ENCODE measurements at places on chromosomes 3 and 15.

DNA sequence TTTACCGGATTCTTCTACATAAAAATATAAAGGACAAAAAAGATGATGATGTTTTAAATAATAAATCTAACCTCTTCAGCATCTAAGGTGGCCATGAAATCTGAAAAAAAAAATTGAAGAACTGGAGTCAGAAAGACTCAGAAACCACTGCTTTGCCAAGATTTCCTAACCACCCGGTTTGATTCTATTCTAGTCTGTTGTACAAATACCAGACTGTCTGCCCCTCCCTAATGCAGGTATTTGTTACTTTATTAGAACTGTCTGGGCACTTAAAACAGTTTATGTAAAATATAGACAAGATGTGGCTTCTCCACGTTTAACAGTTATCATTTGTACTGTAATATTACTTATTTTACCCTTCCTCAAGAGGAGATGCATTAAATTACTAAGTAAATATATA lies 48.8 kb downstream of the UACA start:
- DNase-seq, result no peak

- DNase-seq, result no peak
These were observed 429 bp upstream of the C3orf80 start for GRCh38 chr3:160224811-160225175.

GRCh38 chr3:5022187-5022965 lies 43.1 kb downstream of the BHLHE40 start:
- DNase-seq, result no peak

GRCh38 chr3:194322678-194323211 lies 28.4 kb downstream of the CPN2 start:
- DNase-seq, result peak; percentile 43

DNA sequence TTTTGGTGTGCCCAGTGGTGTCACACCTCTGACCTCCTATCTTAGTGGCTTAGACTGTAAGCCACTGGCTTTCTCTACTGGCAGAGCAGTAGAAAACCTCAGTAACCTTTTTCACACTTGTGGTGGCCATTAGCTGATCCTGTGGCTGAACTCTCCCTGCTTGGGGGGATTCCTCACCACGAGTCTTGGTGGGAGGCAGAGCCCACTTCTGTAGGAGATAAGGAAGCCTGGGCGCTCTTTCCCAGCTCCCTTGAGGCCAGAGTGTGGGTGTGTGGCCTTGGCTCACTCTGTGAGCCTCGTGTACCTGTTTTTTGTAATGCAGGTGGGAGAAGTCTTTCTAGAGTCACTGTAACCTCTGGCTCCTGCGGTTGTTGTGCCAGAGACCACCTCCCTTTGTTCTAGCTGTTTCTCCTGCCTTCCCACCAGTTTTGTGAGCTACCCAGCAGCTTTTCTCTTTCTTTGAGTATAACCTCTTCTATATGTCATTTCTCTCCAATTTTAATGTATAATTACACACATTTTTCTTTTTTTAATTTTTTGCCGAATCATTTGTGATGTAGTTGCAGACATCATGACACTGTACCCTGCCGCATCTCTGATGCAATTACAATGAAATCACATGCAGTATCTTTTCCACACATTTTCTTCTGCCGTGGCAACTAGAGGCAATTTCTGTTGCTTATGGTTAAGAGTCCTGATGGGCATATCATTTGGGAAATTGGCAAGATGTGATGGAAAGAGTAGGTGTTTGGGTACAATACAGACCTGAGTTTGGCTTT lies 13.8 kb downstream of the XCR1 start:
- no peak for DNase-seq

GRCh38 chr3:148136816-148137215 lies 560.9 kb upstream of the AGTR1 start:
- DNase-seq, result no peak

- DNase-seq, result peak; percentile 44
These were observed 86.5 kb upstream of the PRR20G start for GRCh38 chr3:127374086-127375010.

GRCh38 chr3:87047852-87048251 lies 56.9 kb upstream of the VGLL3 start:
- DNase-seq, result no peak

- DNase-seq, result peak; percentile 16
These were observed 627 bp downstream of the ACAD11 start for GRCh38 chr3:132659000-132659364.

DNA sequence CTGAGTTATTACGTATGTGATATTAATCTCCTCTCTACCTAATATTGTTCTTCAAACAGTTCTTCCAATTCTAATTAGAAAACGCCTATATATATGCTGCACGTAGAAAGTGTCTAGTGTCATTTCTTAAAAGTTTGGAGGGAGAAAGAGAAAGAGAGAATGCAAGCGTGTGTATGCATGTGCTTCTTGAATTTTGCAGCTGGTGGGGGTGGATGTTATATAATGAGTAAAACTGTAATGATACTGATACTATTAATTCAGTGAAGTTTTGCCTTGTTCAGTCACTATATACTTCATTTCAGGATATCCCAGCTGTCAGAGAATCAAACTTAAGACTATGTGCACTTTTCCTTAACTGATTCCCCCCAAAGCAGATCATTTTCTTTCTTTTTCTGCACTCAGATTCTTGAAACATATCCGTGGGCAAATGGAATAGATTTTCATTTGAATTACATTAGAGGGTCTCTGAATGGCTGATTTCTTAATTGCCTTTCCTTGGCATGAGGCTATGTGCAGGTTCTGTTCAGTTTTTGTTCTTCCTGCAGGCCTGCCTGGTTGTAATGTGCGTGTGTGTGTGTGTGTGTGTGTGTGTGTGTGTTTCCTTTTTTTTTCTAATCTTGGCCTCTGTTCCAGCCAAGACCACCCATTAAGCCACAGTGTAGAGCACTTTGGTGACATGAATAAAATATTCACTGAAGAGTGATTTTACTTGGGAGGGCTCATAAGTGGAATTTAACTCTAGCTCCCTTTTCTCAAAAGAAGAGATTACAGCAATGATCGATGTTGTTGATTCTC lies 617.5 kb downstream of the RBMS3 start:
- DNase-seq, result no peak

GRCh38 chr15:40337597-40337996 lies 3.1 kb downstream of the CCDC9B start:
- no peak for DNase-seq

DNA sequence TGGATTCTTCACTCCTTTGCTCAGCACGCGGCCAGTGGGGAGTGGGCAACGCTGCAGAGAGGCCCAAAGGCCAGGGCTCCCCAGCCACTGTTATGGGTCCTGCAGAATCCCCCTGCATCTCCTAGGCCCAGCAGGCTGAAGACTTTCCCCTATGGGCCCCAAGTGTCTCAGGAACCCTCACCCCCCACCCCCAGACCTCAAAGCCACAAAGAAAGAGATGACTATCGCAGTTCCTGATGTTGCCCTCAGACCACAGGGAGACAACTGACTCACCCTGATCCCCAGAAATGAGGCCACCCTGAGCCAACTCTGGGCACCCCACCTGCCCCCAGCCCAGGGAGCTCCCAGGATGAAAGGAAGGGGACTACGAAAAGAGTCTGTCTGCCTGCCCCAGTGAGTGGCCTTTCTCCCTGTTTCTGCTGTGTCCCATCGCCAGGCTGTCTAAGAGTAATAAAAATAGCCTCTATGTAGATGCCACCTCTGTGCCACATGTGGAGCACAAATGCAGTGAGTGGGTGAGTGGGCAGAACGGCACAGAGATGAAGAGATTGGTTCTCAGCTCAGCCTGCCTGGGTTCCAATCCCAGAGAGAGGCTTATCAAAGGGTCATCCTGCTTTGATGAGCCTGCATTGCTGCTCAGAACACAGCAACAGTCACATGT lies 283.0 kb downstream of the UACA start:
- peak; percentile 53 for DNase-seq

DNA sequence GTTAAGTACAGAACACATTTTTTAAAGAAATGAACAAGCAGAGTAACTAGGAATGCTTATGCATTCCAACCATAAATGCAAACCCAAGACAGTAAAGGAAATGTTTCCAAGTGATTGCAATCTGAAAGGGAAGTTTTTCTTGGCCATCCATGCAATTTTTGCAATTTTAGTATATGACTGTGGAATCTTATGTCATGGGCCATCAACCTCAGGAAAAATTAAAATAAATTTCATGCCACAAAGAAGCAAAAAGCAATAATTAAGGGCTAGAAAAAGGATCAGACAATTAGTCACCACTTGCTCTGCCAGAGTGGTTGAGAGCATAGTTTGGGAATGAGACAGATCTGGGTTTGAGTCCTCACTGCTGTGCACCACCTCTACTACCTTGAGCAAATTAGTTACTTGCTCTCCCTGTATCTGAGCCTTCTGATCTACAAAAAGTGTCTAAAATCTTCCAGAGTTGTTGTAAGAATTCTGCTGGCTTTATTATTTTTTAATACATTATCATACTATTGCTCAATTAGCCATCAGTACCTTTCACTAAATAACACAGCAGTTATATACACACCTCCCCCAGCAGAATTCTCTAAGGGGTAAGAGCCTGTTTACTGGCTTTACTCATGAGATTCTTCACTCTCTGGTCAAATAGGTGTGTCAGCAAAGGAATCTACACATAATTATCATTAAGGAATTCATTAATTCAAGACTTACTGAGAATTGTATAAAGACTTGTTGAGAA lies 49.7 kb upstream of the FBN1 start:
- no peak for DNase-seq

DNA sequence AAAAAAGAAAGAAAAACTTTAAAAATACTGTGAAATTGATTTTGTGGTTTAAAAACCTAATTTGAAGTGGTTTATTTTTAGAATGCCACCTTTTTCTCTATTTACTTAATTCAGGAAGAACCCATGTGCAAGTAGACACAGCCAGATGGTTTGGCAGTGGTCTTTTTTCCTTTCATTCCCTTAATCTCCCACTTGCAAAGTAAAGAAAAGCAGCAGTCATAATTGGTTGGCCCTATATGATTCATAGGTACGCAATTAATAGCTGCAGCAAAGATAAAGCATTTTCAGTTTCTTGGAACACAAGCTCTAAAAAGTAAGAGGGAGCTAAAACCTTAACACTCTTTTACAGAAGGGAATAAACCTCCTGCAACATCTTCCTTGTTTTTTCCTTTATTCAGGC lies 115.3 kb downstream of the MECOM start:
- no peak for DNase-seq

- DNase-seq, result no peak
These were observed 431.6 kb downstream of the MAGI1 start for GRCh38 chr3:65607101-65607500.

- DNase-seq, result no peak
These were observed 3.3 kb downstream of the PPP4R2 start for GRCh38 chr3:72999951-73000350.

- no peak for DNase-seq
These were observed 80.5 kb downstream of the CDIN1 start for GRCh38 chr15:36659917-36660316.

DNA sequence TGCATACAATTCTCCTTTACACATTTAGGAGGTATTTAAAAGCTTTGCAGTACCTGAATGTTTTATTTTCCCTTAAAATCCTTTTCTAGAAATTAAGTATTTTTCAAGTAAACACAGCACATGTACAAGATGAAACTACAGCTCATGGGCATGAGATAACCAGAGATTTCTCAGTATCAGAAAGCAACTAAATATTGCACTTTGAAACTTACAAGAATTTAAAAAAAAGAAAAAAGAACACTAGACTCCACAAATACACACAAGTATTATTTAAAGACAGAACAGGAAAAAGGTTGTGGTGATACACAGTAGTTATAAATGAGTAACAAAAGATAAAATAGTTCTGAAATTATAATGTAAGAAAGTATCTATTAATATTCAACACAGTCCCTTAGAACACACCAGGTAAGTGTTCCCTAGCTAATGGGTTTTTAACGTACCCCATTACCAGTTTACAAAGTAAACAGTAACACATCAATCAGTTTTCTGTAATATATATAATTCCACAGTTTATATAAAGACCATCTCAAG lies 35.3 kb downstream of the SLTM start:
- DNase-seq, result no peak

DNA sequence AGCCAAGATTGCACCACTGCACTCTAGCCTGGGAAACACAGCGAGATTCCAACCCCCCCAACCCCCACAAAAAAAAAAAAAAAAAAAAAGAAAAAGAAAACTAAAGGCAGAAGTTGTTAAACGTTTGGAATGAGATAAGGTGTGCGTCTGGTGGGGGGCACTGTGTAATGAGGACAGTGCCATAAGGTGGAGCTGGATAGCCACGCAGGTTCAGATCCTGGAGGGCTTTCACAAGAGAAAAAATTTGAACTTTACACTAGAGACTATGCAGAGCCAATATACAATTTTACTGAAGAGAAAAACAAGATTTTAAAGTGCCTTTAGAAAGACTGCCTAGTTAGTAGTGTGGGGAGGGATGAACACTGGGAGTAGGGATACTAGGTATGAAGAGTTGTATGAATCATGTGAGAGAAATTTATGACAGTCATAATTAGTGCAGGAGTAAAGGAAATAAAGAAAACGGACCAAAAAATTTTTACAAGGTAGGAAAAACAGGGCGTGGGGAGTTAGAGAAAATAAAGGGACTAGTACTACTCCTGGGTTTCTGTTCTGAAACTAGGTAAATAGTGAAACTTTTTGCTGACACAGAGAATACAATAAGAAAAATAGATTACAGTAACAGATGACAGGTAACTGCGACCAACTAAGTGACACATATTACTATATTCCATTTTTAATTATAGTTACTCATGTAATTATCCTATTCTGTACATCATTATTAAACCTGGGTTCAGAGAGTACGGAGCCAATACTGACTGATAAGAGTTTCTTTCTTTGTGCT lies 108.1 kb downstream of the PEAK1 start:
- DNase-seq, result no peak

GRCh38 chr3:178623666-178624255 lies 87.5 kb downstream of the KCNMB2 start:
- DNase-seq, result no peak

GRCh38 chr3:117114517-117115265 lies 405.1 kb downstream of the TUSC7 start:
- no peak for DNase-seq

GRCh38 chr3:98645039-98645438 lies 51.6 kb upstream of the CPOX start:
- DNase-seq, result peak; percentile 86
